ENCODE measurements at places on chromosomes 7 and 10. TPM values are rescaled to one million over a fixed set of nuclear protein-coding genes. Genes with fewer than 3 reads are reported as not detected.

- DNase-seq = no peak
Measured at GRCh38 chr7:44272981-44273380, 52.4 kb downstream of the CAMK2B start.

- peak; percentile 69 for DNase-seq
Measured at GRCh38 chr10:17237915-17238444, 9.9 kb downstream of the VIM start.

DNA sequence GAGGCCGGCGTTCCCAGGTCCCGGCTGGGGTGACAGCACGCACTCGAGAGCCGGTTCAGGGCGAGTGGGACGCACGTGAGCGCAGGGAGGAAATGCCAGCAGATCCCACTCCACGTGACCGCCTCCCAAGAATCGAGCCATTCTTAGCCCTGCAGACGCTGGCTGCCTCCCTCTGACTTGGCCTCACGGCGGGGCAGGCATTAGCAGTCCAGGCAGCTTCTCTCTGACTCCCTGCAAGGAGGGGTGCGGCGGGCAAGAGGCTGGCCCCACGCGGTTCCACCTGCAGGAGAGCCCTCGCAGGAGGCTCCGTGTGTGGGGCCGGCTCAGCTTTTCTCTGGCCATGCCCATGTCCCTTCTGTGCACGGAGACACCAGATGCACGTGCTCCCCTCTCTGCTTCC, 10.1 kb downstream of the GPR146 start:
- peak; percentile 37 for DNase-seq

Gene DNAH11
- 0.69 TPM for total RNA-seq
